ENCODE measurements at places on chromosomes 13 and 19.

DNA sequence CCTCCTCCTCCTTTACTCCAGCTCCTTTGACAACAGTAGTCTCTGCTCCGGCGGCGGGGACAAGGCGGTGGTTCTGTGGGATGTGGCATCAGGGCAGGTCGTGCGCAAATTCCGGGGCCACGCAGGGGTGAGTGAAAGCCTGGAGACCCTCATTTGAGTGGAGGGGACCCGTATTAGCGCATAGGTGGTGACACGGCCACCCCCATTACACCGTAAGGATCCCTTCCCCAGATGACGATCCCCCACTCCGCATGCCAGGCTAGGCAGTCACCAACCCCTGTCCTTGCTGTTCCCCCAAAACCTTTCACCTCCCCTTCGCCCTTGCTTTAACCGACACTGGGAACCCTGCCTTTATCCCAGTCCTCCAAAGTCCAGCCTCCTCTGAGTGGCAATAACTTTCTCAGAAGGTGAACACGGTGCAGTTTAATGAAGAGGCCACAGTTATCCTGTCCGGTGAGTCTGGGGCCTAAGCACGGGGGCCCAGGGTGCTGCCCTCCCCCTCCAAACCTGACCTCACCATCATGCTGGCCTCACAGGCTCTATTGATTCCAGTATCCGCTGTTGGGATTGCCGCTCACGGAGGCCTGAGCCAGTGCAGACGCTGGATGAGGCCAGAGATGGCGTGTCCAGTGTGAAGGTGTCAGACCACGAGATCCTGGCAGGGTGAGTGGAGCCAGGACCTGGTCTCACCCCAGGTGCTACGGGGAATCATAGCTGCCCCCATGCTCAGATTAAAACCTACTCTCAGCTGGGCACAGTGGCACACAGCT, 3.7 kb downstream of the WDR83 start:
- DNase-seq = no peak

DNA sequence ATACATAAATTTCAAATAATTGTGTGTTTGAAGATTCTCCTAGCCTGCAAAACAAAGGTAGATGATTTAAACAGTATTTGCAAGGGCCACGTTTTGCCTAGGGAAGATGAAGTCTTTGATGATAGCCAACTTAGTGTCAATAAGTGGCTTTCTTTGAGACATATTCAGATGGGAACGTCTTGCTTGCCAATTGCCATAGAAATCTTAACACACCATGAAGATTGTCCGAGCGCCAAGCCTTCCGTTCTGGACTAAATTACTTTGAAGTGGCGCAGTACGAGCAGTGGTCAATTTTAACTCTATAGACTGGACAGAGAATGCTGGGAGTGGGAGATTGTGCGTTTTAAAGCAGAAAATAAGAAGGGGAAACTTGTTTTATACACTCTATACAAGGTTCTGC, 9.9 kb downstream of the ZIC5 start:
- no peak for DNase-seq

GRCh38 chr13:105665284-105665683, 870.2 kb downstream of the EFNB2 start:
- no peak for DNase-seq

- DNase-seq = no peak
Observed at GRCh38 chr19:15195371-15196334, 5.1 kb downstream of the NOTCH3 start.

DNA sequence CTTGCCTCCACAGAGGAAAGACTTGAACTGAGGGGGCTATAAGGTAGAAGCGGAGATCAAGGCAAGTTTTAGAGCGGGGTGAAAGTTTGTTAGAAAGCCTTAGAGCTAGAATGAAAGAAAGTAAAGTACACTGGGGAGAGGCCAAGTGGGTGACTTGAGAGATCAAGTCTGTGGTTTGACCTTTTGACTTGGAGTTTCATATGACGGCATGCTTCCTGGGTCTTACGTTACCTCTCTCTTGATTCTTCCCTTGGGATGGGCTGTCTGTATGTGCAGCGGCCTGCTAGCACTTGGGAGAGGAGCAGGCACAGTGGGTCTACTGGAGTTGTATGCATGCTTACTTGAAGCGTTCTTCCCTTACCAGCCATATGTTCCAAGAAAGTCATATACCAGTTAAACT, 1768.5 kb downstream of the PCDH9 start:
- DNase-seq = no peak

- DNase-seq = no peak
Observed at GRCh38 chr13:113358653-113359190, 5.2 kb downstream of the GRTP1 start.

GRCh38 chr19:17489392-17490030, 19.2 kb downstream of the SLC27A1 start:
- no peak for DNase-seq

GRCh38 chr19:52570000-52570861, at the start of gene ZNF701:
ZNF701 (plus strand) TSS chr19:52570287; CDS start chr19:52574148, 3,861 bp downstream.
- peak; percentile 90 for DNase-seq

- no peak for DNase-seq
Observed at GRCh38 chr13:30045916-30046704, 195.7 kb upstream of the UBL3 start.

DNA sequence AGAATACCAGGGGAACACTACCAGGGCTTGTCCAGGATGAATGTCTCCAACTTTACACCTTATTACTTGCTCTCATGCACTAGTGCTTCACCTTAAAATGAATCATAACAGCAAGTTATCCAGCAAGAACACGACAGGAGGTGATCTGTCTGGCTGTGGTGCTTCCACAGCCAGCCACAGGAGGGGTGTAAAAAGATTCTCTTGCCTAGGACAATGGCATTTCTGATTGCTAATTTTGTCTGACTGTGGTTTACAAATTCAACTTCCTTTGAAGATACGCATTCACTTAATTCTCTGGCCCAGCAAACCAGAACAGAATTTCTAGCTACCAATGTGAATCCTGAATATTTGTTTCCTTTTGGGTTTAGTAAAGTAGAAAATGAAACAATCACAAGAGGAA, 23.1 kb upstream of the COG3 start:
- DNase-seq = no peak

- no peak for DNase-seq
Observed at GRCh38 chr13:42883771-42884467, 102.5 kb downstream of the FAM216B start.

- DNase-seq = no peak
Observed at GRCh38 chr19:16522559-16523377, 19.5 kb downstream of the CHERP start.

DNA sequence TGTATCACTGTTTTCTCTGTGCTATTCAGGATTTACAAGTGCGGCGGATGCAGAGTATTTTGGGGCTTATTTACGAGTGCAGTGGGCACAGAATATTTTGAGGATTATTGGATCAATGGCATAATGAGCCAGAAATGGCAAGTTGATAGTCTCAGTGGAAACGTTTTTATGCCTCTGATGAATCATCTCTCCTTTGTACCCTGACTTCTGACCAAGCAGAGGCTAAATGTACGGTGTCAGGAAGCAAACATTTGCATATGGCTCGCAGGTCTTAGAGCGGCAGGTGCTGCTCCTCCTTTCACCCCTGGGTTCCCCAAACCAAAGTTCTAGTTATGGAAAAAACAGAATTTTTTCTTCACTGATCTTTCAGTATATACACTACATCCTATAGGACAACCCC, 94.5 kb downstream of the LIG4 start:
- no peak for DNase-seq

DNA sequence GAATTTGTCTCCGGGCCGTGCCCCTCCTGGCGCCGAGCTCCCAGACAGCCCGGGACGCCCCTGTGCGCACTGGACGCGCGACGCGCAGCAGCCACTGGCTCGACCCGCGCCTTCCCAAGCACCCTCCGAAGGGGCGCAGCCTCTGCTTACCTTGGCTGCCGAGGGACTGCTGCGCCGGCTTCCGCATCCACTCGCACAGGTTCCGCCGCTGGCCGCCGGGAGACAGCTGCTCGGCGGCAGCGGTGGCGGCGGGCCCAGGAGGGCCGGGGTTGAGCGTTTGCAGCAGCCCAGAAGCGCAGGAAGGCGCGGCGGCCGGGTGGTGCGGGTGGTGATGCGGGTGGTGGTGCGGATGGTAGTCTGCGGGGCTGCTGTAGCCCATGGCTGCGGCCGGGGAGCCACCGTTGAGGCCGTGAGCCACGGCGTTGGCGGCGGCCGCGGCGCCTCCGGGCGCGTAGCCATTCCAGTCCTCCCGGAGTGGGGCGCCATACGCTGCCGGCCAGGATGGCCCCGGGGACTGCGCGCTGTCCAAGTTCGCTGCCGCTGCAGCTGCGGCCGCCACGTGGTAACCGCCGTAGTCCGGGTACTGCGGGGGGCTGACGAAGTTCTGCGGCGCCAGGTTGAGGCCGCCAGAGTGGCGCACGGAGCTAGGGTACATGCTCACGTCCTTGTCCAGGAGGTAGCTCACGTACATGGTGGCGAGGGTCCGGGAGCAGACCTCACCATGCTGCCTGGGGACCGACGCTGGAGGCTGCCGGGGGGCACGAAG, 616 bp downstream of the CDX2 start:
- no peak for DNase-seq

DNA sequence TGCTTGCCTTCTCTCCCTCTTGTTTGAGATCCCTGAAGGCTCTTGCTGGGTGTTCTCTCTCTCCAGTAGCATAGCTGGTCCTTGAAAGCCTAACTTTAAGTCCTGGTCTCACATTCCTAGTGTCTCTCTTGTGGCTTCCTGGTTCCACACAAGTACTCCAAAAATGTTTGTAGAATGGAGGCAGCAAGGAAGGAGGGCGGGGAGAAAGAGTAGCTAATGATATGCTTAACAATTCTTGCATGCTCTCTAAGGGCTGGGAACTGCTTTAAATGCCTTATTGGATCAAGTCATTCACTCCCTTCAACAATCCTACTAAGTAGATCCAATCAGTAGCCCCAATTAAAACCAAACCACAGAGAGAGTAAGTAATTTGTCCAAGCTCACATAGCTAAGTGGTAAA, 357.3 kb downstream of the KLF5 start:
- DNase-seq = no peak
